ENCODE measurements at places on chromosomes 6 and 20. TPM values are rescaled to one million over a fixed set of nuclear protein-coding genes. Genes with fewer than 3 reads are reported as not detected.

NFATC2 gene
- 68.0 TPM for total RNA-seq

ADTRP gene
- 0.67 TPM for total RNA-seq

OXT gene
- total RNA-seq, result not detected

ZSCAN23 gene
- 0.50 TPM for total RNA-seq

GRCh38 chr6:137560184-137560563, 66.0 kb upstream of the OLIG3 start:
- H3K27me3 ChIP-seq, result peaks cover 16% of the 10 kb centered on the region
- no peak overlapping the region for H3K27ac ChIP-seq
- H3K4me1 ChIP-seq, result peaks cover 20% of the 10 kb centered on the region
- H3K4me3 ChIP-seq, result no peak overlapping the region
- DNase-seq, result no peak

DNA sequence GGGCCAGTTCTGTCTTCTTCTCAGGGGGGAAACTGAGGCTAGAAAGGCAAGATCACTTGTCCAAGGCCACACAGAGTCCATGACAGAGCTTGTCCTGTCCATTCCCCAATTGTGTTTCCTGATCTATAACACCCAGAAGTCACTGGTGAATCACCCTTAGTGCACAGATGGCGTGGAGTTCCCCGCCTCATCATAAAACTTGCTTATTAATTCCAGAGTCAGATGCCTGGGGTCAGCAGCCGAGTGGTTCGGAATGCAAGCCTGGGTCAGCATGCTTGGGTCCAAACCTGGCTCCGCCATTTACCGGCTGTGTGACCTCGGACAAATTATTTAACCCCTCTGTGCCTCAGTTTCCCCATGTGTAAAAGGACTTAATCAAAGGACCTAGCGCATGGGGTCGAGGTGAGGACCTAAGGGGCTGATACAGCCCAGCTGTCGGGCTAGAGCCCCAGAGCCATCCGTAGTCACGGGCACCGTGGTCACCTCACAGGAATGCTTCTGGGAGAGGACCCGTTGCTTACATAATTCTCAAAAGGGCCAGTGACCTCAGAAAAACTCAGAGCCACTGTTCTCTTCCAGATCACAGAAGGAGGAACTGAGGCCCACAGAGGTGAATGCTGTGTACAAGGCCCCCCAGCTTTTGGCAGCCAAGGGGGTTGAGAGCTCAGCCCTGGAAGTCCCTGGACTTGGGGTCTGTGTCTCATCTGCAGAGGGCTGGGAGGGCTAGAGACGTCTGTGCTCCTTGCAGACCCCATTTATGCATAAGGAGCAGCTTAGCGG, 1.4 kb upstream of the ZBP1 start:
- DNase-seq, result no peak
- H3K4me3 ChIP-seq, result peak overlapping the region; percentile 65
- peaks cover 17% of the 10 kb centered on the region for H3K27me3 ChIP-seq
- peak overlapping the region; percentile 57 for H3K27ac ChIP-seq
- H3K36me3 ChIP-seq, result peaks cover 12% of the 10 kb centered on the region
- peaks cover 56% of the 10 kb centered on the region for H3K4me1 ChIP-seq

- H3K27ac ChIP-seq, result no peak overlapping the region
- no peak for DNase-seq
- H3K4me3 ChIP-seq, result no peak overlapping the region
These were observed 4.6 kb upstream of the CPXM1 start for GRCh38 chr20:2804852-2805688.

- H3K4me3 ChIP-seq, result no peak overlapping the region
- no peak for DNase-seq
- H3K27me3 ChIP-seq, result no peaks in the 10 kb centered on the region
- peak overlapping the region; percentile 3 for H3K27ac ChIP-seq
- peaks cover 80% of the 10 kb centered on the region for H3K36me3 ChIP-seq
These were observed 56.1 kb downstream of the NFATC2 start for GRCh38 chr20:51486197-51487005.

DNA sequence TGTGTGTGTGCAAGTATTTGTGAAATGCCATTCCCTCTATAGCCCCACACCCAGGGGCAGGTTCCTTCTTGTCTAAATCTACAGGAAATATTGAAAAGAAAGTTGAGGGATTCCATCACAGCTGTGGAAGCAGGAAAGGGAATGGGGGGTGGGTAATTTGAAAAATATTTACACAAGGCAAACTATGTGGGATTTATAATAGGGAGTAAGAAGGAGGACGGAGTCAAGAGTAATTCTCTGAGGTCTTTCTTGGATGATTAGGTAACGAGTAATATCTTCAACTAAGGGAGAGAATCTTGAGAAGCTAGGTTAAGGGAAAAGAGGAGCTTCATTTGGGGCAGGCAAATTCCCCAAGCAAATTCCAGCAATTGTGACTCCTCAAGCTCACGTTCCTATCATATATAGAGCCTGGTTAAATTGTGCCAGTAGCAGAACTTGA, 113.5 kb upstream of the SGK1 start:
- peaks cover 22% of the 10 kb centered on the region for H3K4me1 ChIP-seq
- H3K27ac ChIP-seq, result no peak overlapping the region
- no peak for DNase-seq
- no peaks in the 10 kb centered on the region for H3K27me3 ChIP-seq

DNA sequence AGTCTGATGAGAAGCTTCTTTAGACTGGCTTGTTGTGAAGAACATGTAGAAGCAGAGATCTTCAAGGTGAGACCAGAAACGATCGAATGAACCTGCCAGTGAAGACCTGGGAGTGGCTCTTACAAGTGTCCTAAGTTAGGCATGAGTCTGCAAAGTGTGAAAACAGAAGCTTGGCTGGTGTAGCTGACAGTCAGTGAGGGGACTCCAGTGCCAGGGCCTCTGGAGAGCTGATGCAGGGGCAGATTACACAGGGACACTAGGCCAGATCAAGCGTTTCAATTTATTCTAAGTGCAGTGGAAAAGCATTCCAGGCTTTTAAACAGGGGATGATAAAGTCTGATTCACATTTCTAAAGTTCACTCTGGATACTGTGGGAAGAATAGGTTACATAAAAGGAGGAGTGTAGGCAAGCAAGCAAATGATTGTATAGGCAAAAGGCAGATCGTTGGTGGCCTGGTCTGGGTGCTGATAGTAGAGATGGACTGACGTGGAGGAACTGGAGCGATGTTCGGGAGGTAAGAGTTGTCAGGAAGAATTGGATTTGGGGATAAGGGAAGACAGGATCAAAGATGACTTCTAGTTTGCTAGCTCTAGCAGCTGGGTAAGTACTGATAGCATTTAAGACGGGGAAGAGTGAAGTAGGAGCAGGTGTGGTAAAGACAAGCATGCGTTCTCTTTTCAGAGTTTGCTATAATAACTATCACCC, 133.5 kb downstream of the MAN1A1 start:
- H3K4me3 ChIP-seq, result no peak overlapping the region
- no peak for DNase-seq
- peaks cover 9% of the 10 kb centered on the region for H3K36me3 ChIP-seq
- H3K27me3 ChIP-seq, result no peaks in the 10 kb centered on the region
- H3K27ac ChIP-seq, result no peak overlapping the region

DNA sequence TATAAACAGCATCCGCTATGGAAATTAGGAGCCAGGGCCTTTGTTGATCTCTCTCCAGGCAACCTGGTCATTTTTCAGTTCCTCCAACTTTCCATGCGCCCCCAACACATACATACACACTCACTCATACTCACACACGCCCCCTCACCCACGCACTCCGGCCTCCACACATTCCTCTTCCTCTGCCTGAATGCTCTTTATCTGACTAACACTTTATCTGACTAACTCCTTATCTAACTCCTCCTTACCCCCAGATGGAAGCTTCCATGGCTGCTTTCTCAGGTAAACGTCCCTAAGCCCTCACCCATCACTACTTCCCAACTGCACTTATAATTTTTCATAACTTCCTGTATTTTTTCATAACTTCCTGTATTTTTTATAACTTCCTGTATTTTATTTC, 17.4 kb downstream of the CASS4 start:
- no peaks in the 10 kb centered on the region for H3K27me3 ChIP-seq
- peak overlapping the region; percentile 89 for H3K27ac ChIP-seq
- DNase-seq, result no peak
- peak overlapping the region; percentile 54 for H3K4me3 ChIP-seq

DNA sequence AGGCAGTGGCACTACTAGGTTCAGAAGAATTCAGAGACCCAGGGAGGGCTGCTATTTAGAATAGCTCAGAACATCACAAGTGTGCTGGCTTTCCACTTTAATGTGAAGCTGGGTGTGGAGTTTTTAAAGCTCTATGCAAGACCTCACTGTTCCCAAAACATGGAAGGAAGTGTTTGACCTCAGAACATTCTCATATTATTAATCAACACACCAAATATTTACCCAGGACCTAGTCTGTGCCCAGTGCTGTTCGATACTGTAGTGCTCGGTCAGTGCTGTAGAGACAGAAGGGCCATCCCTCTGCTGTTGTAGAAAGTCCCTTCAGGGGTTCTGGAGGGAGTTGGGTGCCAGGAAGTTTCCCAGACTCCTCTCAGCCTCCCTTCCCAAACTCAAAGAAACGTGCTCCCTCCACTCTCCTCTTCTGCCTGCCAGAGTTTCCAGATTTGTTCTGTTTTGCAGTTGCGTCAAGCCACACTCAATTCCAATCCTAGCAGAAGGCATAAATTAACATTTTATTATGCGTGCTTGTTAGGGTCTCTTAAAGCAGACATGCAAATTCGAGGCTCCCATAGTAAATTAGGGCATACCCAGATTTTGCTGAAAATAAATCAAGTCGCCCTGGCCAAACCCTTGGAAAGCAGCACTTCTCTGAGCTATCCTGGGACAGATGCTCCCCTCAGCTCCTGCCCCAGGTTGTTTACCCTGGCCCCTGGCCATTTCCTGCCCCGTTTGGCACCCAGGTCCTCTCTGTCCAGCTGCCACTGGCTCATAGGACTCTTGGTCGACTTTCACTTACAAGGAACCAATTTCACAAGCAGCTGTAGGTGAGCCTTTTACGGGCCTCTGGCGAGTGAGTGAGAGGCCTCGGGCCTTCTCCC, 248.6 kb downstream of the HIVEP2 start:
- no peaks in the 10 kb centered on the region for H3K36me3 ChIP-seq
- no peaks in the 10 kb centered on the region for H3K27me3 ChIP-seq
- no peak overlapping the region for H3K4me3 ChIP-seq
- no peak for DNase-seq
- peaks cover 16% of the 10 kb centered on the region for H3K4me1 ChIP-seq

Data from activated T-helper 2 cell treated with anti-CD3 and anti-CD28 coated beads, Interferon-gamma antibody, Interleukin-2, Interleukin-4, amounts not matched to agents 10 μg/mL and 5 μg/mL and 100 μg/mL, durations not matched to agents 14 hours and 24 hours and 36 hours (primary cell).